ENCODE measurements at places on chromosomes 11 and 22.

GRCh38 chr11:11297578-11297977 lies 55.5 kb downstream of the CSNK2A3 start:
- DNase-seq, result no peak

DNA sequence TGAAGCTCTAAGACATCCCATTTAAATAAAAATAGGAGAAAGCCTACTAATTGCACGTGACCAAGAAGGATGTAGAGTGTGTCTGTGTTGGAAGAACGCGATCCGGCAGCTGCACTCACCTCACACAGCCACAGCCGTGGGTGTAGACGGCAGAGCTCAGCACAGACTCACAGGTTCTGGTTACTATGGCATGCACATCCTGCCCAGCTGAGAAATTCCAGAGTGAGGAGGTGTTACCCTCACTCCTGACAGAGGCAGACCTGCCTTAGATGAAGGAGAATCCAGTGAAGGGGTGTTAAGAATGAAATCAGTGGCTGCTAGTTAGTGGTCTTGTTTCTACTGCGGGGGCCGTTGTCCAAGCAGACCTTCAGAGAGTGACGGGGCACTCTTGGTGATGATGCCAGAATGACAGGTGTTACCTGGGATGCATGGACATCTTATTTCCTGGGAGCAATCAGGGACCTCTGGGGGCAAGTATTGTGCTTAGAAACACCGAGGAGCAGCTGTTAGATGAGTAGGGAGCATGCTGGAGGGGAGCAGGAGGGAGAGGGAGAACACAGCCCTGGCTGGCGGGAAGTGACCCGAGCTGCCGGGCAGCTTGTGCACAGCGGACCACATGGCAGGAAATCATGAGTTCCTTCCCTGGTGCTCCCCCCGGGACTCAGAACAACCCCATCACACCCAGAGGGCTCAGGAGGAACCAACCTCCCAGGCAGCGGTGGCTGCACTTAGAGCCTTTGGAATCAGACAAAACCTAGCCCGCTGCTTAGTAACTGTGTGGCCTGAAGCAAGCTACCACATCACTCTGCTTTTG lies 12.3 kb downstream of the KCNJ5 start:
- no peak for DNase-seq

DNA sequence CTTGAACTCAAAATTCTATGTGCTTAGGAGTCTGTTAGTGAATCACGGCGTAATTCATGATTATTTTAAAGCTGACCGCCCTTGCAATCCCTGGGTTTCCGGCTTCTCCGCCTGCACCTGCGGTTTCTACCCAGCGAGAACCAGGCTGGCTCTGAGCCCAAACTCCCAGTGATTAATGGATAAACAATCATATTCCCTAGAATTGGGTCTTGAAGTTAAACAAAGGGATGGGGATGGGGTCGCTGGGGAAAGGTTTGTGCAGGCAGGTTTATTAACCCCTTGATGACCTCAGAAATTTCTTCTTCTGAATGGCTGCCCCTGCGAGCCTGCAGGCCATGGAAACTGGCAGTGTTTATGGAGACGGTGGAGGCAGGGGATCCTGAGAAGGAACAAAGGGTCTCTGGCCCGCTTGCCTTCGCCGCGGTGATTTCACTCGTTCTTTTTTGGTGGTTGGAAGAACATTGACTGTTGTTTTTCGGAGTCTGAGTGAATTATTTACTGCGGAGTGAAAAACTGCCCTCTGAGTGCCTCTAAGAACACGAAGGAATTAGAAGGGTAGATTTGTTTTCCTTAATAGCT lies 1000.3 kb downstream of the BRD1 start:
- no peak for DNase-seq

DNA sequence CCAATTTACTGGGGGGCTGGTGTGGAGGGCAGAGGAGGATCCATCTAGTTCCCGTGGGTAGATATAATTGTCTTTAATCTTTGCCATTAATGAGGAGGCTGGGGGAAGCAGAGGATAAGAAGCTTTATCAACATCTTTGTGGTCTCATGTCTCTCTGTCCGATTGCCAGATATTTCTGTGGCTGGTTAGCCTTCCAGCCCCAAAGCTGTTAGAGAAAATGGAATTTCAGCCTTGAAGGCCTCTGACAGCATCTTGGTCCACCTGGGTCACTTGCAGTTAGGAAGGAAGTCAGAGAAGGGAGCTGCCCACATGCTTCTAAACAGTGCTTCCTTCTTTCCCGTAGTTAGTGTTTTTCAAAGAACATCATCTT lies 56.9 kb downstream of the ABTB2 start:
- no peak for DNase-seq

- DNase-seq, result no peak
Observed at GRCh38 chr22:21948390-21948789, 4.3 kb downstream of the PPM1F start.

- DNase-seq, result no peak
Observed at GRCh38 chr11:131993246-131993645, 622.8 kb downstream of the NTM start.

- no peak for DNase-seq
Observed at GRCh38 chr11:11245453-11245852, 107.6 kb downstream of the CSNK2A3 start.

GRCh38 chr11:101346591-101346990 lies 217.0 kb upstream of the PGR start:
- DNase-seq, result no peak

GRCh38 chr22:22955866-22956535 lies 68.4 kb downstream of the IGLL5 start:
- peak; percentile 65 for DNase-seq

Measured in Caco-2 (cell line).